Bronchial smooth muscle cell (primary cell): ENCODE measurements at places on chromosomes 16 and 17. TPM values are rescaled to one million over a fixed set of nuclear protein-coding genes. Genes with fewer than 3 reads are reported as not detected.

ACD gene
- total RNA-seq, result 9.9 and 10.6 TPM in 2 replicates

CDYL2 gene
- total RNA-seq, result 1.0 and 2.0 TPM in 2 replicates

NRN1L gene
- total RNA-seq, result 0.16 TPM in 1 of 2 replicates, not detected in the other

TM4SF5 gene
- total RNA-seq, result not detected in 2 replicates

ABCA10 gene
- 5.2 and 5.6 TPM in 2 replicates for total RNA-seq
